ENCODE measurements at places on chromosomes 2 and 18.

DNA sequence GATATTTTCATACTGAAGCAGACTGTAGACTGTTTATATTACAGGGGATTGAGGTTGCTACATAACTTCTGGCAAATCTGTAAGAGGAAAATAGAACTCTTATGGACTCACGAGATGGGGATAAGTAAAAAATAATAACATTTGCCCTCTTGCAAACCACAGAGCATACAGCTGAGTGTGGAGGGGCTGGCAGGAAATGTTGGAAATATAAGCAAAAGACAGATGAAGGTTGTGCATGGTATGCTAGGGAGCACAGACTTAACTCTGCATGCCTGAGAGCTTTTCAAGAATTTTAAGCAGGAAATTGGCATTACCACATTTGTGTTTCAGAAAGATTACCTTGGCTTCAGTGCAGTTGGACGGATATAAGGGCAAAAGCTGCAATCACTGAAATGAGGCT, 411.1 kb downstream of the RAD51AP2 start:
- DNase-seq, result no peak

DNA sequence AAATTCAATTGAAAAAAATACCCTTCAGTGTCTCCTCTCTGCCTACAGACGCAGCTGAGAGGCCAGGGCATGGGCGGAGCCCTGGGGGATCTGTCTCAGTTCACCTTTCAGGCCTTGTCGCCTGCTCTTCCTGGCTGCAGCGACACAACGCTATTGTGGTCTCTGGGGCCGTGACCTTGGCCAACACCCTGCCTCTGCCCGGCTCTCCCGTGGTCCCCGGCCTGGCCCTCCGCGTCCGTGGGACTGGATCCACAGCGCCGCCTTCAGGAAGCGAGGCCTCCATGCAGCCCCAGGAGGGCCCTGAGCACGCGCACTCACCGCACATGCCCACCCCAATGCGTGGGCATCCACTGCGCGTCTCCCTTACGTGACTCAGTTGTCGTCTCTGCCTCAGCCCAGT, 81.1 kb downstream of the MRPS9 start:
- no peak for DNase-seq

DNA sequence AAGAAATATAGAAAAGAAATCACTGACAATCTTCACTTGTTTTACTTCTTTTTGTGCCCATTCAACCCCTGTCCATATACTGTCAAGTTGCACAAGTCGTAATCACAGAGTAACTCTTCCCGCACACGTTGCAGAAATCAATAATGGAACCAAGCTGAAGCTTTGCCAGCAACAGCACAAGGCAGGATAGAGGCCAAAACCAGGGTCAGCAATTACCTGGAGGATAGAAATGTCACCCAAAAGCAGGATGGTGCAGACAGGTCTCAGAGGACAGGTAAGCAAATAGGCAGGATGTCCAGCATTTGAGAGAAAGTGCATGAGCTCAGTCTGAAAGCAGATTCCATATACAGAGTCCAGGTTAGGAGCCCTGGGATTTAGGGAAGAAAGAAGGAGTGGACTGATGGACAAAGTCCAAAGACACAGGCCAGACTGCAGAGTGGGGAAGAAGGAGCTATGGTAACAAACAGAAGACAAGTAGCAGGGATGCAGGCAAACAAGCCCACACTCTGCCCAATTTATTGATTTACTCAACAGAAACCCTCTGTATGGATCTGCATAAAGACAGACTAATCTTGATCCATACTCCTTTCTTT, 52.7 kb downstream of the PID1 start:
- DNase-seq, result no peak

DNA sequence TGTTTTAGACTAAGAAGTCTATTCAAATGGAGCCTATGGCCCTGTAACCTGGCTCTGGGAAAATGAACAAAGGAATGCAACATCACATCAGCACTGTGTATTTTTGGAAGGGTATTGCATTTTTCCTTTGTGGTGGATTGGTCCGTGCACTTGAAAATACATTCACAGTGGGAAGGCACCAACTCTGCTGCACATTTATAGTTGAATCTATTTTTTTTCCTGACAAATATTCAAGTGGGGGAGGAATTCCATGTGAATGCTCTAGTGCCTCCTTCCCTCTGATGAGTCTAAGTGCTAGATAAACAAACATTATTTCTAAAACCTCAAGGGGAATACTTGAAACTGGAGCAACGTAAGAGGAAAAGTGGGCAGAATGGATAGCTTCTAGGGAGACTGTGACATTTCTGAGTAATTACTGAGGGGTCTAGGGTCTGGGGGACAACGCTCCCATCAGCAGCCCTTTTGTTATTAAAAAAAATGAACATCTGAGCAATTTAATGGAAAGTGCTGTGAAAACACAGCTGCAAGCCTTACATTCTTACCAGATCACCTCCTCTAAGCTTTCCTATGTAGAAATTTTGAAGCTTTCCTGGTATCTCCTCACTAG, 208.2 kb downstream of the SLC8A1 start:
- DNase-seq, result no peak

- DNase-seq, result no peak
These were observed 283.1 kb downstream of the PHLPP1 start for GRCh38 chr18:62998443-62998842.

DNA sequence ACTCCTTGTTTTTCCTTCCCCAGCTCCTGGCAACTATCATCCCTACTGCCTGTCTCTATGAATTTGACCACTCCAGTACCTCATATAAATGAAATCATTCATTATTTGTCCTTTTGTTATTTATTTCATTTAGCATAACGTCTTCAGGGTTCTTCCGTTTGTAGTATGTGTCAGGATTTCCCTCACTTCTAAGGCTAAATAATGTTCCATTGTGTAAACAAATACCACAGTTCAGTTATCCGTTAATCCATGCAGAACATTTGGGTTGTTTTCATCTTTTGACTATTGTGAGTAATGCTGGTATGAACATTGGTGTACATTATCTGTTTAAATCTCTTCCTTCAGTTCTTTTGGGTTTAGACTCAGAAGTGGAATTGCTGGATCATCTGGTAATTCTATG, 18.8 kb downstream of the DYNC2LI1 start:
- no peak for DNase-seq

DNA sequence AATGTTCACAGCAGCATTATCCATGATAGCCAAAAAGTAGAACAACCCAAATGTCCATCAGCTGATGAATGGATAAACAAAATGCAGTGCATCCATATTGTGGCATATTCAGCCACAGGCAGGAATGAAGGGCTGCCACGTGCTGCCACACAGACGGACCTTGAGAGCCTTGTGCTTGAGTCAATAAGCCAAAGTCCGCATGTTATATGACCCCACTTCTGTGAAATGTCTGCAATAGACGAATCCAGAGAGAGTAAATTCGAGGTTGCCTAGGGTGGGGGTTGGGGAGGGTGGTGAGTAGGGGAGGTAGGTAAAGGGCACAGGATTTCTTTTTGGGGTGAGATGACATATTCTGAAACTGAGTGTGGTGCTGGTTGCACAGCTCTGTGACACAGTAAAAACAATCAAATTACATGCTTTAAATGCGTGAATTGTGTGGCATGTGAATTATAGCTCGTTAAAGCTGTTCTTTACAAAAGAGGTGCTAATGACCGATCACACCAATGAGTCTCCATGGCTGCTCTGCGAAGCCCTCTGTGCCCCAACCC, 38.9 kb upstream of the LDLRAD4 start:
- no peak for DNase-seq

GRCh38 chr18:75199327-75199726, 9.6 kb downstream of the PTGR3 start:
- no peak for DNase-seq

GRCh38 chr2:163771596-163771995, 35.8 kb upstream of the FIGN start:
- no peak for DNase-seq

- no peak for DNase-seq
These were observed 281.1 kb upstream of the NCKAP5 start for GRCh38 chr2:133849341-133849740.

- DNase-seq, result no peak
These were observed 25.1 kb downstream of the EHD3 start for GRCh38 chr2:31259075-31259474.

GRCh38 chr2:181123798-181124231, 143.4 kb downstream of the UBE2E3 start:
- DNase-seq, result peak; percentile 78

GRCh38 chr2:120747281-120747680, 11.6 kb downstream of the GLI2 start:
- DNase-seq, result no peak

DNA sequence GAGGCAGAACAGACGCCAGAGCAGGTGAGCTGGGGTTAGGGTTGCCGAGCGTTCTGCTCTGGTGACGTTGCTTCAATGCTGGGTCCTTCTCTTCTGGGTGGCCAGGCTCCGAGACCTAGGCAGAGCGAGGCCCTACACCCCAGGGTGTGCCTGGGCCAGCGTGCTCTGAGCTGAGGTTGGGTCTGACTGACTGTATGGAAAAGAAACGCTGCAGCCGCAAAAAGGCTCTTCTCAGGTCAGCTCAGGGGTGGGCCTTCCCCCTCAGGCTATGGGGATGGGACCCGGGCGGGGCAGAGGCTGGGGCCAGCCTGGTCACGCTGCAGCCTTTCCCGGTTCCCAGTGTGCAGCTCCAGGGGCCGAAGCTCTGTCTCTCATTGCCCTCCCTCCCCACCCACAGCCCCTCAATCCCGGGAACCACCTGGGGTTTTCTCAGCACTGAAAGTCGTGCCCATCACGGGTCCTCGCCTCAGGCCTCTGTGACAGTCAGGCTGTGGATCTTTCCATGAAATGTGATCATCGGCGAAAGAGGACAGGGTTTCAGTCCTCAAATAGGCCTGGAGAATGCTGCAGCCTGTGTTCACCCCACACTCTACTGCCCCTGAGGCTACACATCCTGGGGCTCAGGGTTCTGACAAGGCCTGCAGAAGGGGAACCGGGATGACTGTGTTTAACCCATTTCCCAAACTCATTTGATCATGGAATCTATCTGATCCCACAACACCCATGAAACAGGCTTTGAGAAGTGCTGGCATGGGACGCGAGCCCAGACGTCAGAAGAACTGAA, 19.4 kb downstream of the CYP26B1 start:
- DNase-seq, result no peak

DNA sequence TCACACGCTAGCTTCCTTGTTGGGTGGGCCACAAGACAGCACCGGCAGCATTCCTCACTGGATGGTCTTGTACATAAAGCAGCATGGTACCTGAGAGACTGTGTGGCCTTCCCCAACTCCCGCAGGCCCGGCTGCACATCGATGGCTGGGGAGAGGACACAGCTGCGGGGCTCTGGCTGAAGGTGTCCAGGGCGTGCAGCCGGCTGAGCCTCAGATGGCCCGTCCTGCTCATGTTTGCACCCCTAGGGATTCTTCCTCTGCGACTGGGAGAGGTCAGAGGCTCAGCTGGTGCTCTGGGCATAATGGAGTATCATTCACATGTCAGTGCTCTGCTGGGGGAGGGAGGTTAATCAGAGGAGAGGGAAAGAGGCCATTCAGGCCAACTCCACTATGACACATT, 207.9 kb downstream of the SEPTIN10 start:
- no peak for DNase-seq

GRCh38 chr18:34117319-34117718, 107.4 kb downstream of the NOL4 start:
- DNase-seq, result no peak

DNA sequence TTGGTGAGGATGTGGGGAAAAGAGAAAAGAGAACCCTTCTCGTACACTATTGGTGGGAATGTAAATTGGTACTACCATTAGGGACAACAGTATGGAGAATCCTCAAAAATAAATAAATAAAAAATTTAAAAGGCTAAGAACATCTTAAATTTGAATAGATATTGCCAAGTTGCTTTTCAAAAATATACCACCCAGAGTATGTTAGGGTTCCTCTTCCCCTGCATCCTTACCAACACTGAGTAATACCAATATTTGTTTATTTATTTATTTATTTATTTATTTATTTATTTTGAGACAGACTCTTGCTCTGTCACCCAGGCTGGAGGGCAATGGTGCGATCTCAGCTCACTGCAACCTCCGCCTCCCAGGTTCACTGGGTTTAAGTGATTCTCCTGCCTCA, 5.5 kb upstream of the NRBP1 start:
- no peak for DNase-seq

DNA sequence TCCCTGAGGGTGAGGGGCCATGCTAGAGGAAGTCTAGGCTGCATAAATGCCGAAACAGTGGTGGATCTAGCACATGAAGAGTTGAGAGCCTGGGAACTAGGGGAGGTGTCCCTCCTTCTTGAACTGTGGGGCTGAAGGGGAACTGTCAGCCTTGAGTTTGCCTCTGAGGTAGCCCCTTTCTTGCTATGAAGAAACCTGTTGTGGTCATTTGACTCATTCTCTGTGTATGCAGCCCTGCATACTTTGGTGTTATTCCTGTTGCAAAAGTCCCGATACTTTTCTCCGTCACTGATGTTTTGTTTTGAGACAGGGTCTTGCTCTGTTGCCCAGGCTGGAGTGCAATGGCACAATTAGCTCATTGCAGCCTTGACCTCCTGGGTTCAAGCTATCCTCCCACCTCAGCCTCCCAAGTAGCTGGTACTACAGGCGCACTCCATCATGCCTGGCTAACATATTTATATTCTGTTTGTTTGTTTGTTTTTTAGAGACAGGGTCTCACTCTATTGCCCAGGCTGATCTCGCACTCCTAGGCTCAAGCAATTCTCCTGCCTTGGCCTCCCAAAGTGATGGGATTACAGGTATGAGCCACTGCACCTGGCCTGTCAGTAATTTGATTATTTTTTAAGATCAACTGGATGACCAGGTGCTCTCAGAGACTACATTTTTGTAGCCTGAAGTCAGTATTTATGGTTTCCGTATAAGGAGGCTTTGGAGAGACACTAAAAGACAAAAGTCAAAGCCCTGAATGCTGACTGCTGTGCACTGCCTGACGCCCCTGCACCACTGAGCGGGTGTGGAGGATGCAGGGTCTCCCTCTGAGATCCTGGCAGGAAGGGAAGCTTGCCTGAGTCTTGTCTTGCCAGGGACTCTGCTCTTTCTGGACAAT, 126.0 kb upstream of the MSH6 start:
- DNase-seq, result no peak

- no peak for DNase-seq
These were observed 19.8 kb downstream of the HPCAL1 start for GRCh38 chr2:10322481-10322880.

DNA sequence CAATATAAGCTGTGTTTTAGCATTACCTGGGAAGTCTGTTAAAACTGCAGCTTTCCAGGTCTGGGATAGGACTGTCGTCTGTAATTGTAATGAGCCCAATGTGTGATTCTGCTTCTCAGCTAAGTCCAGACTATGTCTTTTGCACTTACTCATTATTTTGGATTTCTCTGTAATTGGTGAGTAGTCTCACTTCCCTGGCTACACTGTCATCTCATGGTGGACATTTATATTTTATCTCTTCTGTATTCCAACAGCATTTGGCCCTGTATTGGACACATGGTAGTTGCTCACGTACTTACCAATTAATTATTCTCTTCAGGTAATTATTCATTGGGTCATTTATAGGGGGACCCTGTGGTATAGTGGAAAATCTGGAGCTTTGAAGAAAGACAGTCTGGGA, 28.0 kb downstream of the LHCGR start:
- no peak for DNase-seq

GRCh38 chr2:164146441-164146840, 410.6 kb upstream of the FIGN start:
- DNase-seq, result no peak
